Stimulated activated CD4-positive, alpha-beta T cell treated with anti-CD3 and anti-CD28 coated beads, Interleukin-1b, Interleukin-23, amount 100 ng/mL, for 1 hour (primary cell): ENCODE measurements at places on chromosomes 6 and 20.

- DNase-seq = no peak
Observed at GRCh38 chr6:21741221-21742109, 147.9 kb downstream of the SOX4 start.

DNA sequence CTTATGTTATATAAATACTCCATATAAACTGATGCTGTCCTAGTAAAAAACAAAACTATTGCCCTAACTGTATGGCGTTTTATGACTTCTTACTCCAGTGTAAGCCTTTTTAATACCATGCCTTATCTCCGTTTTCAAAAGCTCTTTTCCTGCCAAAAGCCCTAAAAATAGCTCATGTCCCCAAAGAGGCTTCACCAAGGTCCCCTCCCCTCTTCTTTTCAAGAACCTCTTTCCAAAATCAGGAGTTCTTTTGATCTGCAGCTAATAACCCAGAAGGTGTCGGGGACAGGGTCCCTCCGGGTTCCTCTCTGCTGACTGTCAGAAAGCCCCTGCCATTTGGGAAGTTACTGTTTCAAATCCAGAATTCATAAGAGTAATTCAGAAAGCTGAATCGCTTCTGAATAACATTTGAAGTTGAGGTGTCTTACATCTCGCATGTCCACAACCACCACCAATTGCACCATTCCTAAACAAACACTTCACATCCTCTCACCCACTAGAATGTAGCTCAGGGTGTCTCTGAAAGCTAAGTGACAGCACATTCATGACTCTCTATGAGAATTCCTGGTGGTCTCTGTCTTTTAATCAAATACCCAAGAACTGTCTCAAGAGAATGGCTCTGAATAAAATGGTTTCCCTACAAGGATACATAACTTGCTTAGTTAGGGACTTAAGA lies 13.3 kb downstream of the TASP1 start:
- no peak for DNase-seq

DNA sequence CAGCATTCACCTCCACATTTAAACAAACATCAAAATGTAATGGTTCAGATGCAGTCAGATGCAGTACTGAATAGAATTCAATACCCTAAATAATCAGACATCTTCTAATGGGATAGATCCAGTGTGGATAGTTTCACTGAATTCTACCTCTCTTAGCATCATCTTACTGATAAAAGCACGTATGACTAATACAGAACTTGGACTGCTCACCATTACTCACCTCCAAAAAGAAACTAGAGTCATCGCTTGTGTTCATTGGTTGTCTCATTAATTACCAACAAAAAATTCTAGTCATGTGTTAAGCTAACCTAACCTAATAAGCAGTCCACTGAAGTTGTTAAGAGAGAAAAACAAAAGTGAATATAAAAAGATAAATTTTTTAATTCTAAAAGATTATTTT lies 165.9 kb upstream of the IRAK1BP1 start:
- DNase-seq = no peak

- DNase-seq = no peak
Observed at GRCh38 chr20:21280522-21281016, 22.6 kb upstream of the XRN2 start.

DNA sequence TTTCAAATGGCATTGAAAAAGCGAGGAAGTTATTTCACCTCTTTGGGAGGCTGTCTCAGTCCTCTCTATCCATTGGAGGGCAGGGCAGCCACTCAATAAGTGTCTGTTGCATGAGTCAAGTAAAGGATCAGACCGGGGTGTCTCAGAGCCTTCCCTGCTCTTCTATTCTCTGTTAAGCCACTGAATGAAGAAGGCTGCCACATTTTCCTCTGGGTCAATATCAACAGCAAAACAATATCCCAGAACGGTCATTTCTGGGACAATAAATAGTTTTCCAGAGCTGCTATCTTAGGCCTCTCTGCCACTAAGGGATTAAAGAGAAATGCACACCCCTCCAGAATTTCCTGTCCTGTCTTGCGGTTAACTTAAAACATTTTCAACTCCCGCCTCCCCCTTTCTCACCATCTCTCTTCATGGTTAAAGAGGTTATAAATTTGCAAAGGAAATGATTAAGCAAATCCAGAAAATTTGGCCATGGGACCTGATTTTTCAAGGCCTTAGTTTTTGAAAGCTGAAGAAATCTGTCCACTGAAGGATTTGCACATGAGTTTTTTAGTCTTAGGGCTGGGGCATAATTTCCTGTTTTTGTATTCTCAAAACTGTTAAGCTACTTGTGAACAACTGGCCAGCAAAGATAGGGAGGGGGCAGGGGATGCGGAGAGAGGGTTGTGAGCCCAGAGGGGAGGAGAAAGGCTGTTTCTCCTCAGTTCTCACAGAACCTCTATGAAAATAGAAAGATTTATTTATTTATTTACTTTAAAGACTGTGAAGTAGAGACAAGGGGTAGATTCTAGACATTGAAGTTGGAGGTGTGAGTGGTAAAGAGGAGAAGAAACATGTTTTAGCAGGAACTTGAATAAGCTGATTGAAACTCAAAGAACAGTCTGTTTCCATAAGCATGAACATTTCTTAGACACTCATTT lies 135.7 kb downstream of the BCAS1 start:
- no peak for DNase-seq

GRCh38 chr20:49558826-49559225 lies 9.1 kb downstream of the PTGIS start:
- no peak for DNase-seq

- no peak for DNase-seq
Observed at GRCh38 chr6:52566853-52567279, 10.0 kb downstream of the TRAM2 start.

DNA sequence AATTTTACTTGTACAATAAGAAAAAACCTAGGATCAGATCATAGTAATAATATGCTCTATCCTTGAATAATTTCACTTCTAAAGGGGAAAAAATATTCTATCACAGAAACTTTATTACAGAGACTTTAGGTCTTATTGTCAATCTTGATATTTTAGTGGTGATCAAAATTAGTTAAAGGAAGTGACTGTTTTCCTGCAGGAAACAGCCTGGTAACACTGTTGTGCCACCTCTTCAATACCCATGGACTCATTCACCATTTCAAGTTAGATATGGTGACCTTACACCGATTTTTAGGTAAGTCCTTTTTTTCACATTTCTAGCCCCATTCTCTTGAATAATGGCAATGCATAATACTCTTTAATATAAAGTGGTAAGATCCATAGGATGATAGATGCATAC lies 99.2 kb downstream of the MTFR2 start:
- no peak for DNase-seq

GRCh38 chr20:54228841-54229240 lies 21.0 kb downstream of the PFDN4 start:
- no peak for DNase-seq

- no peak for DNase-seq
Observed at GRCh38 chr20:64049060-64049877, at the start of gene SOX18. SOX18 (minus strand) TSS chr20:64049639; CDS start chr20:64049516, 123 bp downstream.

DNA sequence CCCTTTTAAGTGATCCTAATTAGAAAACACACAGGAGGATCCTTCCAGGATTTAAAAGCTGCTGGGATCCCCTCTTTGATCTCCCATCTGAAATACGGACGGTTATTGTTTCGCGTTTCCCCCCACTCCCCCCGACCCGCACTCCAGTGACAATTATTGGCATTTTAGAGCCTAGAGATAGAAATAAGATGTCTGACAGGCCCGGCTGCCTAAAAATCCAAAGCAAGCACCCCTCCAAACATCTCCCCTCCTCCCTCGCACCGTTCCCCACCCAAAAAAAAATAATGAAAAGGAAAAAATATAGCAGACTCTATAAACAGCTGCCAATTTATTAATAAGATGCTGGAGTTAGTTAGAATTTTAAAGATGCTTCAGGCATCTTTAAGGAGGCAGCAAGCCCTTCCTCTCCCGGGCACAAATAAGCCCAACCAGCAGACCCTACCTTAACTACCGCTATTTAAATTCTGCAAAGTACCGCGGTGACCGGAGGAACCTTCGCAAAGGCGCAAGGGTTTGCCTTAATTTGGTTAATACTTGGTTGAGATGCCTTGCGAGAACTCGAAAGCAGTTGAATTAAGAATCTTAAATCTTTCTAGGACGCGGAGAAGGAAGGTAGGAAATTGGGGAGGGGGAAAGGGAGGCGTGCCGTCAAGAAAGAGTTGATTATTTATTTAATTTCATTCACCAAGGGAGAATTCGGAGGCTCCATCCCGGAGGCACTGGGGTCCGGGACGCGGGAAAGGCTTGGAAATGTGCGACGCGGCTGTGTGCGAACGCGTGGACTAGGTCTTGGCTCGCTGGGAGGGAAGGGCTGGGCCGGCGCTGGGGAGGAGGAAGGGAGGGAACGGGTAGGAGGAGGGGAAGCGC lies 1.5 kb upstream of the ISM1 start:
- DNase-seq = no peak

GRCh38 chr20:62048821-62049291 lies 16.8 kb downstream of the TAF4 start:
- DNase-seq = no peak

GRCh38 chr20:49160057-49160929 lies 27.8 kb downstream of the STAU1 start:
- DNase-seq = no peak

DNA sequence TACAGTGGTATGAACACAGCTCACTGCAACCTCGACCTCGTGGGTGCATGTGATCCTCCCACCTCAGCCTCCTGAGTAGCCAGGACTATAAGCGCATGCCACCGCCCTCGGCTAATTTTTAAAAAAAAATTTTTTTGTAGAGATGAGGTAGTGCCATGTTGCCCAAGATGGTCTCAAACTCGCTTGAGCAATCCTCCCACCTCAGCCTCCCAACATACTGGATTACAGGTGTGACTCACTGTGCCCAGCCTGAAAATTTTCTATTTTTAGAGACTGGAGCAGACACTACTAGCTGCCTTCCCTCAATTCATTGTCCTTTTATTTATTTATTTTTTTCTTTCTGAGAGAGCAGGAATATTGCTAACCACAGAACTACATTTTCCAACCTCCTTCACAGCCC lies 20.3 kb upstream of the GTF3C6 start:
- no peak for DNase-seq

DNA sequence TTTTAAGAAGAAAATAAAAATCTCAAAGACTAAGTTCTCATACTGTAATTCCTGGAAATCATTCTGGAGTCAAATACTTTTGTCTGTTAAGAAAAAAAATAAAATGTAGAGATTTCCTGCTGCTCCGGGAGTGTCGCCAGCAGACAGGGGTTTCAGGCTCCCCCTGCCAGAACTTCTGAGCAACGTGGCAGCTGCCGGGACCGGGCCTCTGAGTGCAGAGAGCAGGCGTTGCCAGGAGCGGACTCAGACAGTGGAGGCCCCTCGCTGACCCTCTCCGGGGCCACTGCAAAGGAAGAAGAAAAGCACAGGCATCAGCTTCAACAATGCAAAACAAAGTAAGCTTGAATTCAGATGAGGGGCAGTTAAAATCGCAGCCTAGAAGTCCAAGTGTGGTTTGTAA lies 95.5 kb downstream of the THBS2 start:
- no peak for DNase-seq

- DNase-seq = no peak
Observed at GRCh38 chr6:39793516-39793915, 1.3 kb downstream of the DAAM2 start.

- no peak for DNase-seq
Observed at GRCh38 chr6:69774740-69775584, 21.8 kb downstream of the LMBRD1 start.

- DNase-seq = no peak
Observed at GRCh38 chr6:139944131-139944530, 569.7 kb upstream of the CITED2 start.

DNA sequence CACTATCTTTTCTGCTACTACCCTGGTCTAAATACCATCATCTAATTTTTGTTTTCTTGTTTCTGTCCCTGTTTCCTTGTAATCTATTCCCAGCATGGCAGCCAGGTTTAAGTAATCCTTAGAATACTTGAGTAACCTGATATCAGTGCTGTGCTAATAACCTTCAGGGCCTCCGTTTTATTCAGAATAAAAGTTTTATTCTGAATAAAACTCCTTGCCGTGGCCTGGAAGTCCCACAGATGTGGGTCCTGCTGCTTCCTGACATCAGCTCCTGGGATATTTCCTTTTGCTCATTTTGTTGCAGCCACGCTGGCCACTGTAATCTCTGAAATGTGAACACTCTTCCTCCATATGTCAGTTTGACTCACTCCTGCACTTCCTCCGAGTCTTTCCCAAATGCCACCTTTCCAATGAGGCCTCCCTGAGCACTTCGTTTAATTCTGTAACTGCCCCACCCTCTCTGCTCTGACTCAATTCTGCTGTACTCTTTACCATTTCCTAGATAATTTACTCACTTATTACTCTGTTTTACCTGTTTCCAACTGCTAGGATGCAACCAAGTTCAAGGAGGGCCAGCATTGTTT lies 114.0 kb upstream of the FOXA2 start:
- DNase-seq = no peak

- DNase-seq = no peak
Observed at GRCh38 chr6:138234363-138234762, 16.1 kb upstream of the PBOV1 start.

- no peak for DNase-seq
Observed at GRCh38 chr6:78799682-78800081, 67.7 kb upstream of the IRAK1BP1 start.

DNA sequence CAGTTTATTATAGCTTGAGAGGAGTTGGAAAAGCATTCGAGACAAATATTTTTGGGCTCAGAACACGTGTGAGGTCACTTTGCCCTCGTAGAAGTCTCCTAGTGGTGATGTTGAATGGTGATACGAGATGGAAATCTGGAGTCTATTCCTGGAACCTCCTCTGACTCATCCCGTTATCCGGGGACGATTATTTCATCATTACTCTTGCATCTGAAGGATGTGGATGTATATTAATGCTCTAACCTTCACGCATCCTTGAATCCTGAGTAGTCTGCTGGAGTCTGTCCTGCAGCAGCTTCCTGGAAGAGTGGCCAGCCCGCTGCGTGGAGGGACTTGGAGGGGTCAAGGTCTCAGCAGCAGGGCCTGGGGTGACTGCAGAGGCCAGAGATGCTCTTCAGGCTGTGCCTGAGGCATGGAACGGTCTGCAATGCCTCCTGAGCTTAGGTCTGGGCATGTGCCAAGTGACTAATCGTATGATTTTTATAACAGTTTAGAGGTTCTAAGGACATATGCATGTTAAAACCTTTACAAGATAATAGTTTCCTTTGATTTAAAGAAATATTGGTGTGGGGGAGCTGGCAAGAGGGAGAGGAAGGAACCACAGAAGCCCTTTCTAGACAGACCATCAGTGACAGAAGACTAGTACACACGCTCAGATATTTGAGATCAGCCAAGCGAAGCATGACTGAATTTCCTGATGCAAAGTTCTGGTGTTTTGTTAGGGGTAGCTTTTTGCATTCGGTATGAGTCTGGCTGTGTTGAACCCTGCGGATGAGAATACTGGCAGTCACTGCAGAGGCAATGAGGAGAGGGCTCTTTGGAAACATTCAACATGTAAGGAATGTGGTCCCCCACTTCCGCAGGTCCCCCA lies 400.2 kb downstream of the QKI start:
- DNase-seq = no peak

- DNase-seq = peak; percentile 60
Observed at GRCh38 chr6:29723262-29723665, at the start of gene HLA-F. HLA-F (plus strand) TSS chr6:29723434; CDS start chr6:29723464, 30 bp downstream.
